AG04450 (cell line): ENCODE measurements at places on chromosomes 5 and 9.
A peak's percentile ranks its signal among the peaks of the same experiment; 100 is the strongest.

- no peak for DNase-seq
These were observed 122.4 kb downstream of the SNCAIP start for GRCh38 chr5:122434205-122434970.

GRCh38 chr9:83536332-83536731 is 1.9 kb downstream of the FRMD3 start:
- DNase-seq = no peak

DNA sequence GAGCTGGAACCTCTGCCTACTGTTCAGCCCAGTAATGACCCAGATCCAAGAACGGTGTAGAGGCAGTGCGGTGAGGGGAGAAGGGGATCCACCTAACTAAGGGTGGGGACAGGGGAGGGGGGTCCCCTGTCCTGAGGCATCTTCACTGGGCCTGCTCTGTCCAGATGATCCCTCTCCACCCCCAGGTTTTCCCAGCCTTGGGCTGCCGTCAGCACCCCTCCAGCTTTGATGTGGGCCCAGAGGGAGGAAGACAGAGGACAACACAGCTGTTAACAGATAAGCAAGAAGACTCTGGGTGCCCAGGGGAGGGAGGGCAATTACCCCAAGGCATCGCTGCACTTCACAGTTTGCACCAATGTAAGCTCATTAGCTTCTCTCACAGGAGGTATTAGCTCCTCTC is 19.3 kb downstream of the BICD2 start:
- DNase-seq = no peak

DNA sequence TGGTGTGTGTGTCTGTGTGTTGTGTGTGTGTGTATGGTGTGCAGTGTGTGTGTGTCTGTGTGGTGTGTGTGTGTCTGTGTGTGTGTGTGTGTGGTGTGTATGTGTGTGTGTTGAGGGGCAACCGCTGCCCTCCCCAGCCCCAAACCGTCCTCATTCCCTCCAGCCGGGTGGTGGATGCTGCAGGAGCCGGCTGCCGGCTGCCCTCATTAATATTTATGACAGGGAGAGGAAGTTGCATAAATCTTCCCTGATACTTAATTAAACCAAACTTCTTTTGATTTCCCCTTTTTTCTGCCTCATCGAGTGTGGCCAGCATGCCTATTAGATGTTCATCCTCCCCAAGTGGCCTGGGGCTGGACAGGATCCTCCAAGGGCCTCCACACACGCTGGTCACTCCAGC is 121.4 kb upstream of the MVB12B start:
- DNase-seq = no peak

DNA sequence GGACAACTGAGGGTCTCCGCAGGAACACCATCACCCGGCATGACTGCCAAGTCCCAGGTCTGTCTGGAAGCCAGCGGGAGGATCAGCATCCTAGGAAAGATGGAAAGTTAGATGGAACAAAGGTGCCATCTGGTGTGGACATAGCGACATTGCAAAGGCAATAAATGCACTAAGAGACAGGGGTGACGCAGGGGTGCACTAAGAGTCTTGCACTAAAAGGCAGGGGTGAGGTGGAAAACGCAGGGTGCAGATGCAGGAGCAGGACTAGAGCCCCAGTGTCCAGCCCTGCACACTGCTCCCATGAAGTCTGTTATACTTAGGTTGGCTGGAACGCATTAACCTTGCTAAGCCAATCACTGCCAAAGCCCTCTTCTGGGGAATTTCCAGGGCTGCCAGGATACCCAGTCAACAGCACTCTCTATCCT is 15.5 kb downstream of the ATOX1 start:
- peak; percentile 41 for DNase-seq

DNA sequence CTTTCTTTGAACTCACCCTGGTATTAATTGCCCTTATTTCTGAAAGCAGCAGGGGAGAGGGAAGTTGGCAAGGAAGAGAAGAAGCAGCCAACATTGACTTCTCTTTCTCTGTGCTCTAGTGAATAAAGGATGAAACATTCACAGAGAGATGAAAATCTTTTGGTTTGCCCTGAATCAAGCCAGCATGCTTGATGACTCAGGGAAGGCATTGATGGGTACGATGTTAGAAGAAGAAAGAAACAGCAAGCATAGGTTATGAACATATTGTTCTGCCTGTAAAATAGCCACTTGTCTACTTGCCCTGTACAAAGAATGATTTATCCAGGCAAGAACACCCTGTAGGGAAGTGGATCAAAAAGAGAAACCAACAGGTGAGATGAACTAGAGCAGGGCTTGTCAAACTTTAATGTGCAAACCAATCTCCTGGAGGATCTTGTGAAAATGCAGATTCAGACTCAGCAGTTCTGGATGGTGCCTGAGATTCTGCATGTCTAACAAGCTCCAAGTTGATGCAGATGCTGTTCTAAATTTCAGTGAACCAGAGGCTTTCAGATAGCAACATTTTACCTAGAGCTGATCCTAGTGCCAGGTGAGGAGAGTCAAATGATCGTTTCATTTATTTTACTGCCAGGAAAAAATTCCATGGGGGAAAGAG is 586.6 kb upstream of the TLE4 start:
- DNase-seq = peak; percentile 1

- DNase-seq = no peak
These were observed 23.4 kb downstream of the CETN3 start for GRCh38 chr5:90386099-90386710.

DNA sequence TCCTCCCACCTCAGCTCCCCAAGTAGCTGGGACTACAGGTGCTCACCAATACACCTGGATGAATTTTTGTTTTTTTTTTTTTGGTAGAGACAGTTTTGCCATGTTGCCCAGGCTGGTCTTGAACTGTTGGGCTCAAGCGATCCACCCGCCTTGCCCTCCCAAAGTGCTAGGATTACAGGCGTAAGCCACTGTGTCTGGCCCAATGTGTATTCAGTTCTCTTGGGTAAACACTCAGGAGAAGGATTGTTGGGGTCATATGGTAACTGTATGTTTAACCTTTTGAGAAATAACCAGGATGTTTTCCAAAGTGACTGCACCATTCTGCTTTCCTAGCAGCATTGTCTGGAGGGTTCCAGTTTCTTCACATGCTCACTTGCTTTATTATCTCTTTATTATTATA is 67.4 kb downstream of the TNPO1 start:
- no peak for DNase-seq

DNA sequence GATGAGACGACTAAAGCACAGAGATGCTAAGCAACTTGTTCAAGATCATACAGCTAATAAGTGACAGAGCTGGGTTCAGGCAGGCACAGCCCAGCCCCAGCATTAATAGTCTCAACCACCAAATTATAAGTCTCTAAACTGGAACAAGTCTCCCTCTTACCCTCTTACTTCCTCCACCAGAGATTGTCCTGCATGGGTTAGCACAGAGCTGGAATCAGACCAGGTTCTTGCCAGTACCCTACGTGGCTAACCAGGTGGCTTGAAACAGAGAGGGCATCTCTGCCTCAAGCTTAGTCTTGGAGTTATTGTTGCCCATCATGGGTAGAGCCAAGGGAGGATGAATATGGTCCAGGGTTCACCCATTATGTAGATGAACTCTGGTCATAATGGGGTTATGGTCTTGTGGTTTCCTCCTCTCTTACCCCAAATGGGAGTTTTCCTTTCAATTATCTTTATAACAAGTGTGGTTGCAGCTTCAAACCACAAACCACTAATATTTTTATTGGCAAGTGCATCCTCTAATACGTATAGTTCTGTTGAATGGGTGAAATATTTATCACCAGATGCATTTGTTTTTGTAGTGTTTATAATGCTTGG is 8.3 kb upstream of the XPA start:
- DNase-seq = no peak

GRCh38 chr5:131899686-131900085 is 45.8 kb downstream of the MEIKIN start:
- DNase-seq = no peak

GRCh38 chr5:7852542-7852941 is 1.6 kb upstream of the CFAP90 start:
- no peak for DNase-seq

DNA sequence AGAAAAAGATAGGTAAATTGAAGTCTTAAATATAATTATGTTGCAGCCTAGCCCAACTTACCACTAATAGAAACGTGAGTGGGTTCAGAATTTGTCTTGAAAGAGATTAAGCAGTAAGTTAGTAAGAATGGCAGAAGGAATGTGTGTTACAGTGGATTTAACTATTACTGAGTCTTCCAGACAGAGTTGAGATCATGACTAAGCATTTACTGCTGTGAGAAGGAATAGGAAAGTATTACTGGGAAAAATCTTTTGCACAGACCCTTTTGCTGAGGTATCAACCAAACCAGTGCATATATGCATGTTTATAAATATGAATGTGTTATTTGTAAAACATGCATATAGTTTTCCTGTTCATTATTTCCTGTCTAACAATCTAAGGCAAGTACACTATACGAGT is 112.8 kb upstream of the EFNA5 start:
- DNase-seq = no peak

GRCh38 chr9:18847576-18848275 is 185.3 kb downstream of the SAXO1 start:
- no peak for DNase-seq

DNA sequence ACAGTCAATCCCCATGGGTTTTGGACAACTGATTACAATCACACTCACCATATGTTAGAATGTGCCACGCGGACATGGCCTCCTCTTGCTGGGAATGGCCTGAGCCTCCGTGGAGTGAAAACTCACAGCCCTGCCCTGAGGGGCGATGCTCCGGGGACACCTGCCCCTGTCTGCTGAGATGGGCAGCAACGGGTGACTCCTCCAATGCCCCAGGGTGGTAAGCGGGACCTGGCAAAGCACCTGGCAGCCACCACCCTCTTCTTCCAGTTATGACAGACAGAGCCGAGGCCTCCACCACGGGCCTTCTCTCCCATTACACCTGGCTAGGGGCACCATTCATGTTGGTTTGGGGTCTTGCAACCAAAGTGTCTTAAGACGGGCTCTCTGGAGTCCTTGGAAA is 94.9 kb upstream of the COL5A1 start:
- DNase-seq = no peak

GRCh38 chr5:157602505-157602904 is 26.9 kb upstream of the ADAM19 start:
- DNase-seq = no peak

GRCh38 chr9:38687389-38687842 is 32.5 kb downstream of the FAM240B start:
- DNase-seq = no peak

GRCh38 chr5:143824851-143825720 is 13.1 kb downstream of the HMHB1 start:
- DNase-seq = peak; percentile 45

DNA sequence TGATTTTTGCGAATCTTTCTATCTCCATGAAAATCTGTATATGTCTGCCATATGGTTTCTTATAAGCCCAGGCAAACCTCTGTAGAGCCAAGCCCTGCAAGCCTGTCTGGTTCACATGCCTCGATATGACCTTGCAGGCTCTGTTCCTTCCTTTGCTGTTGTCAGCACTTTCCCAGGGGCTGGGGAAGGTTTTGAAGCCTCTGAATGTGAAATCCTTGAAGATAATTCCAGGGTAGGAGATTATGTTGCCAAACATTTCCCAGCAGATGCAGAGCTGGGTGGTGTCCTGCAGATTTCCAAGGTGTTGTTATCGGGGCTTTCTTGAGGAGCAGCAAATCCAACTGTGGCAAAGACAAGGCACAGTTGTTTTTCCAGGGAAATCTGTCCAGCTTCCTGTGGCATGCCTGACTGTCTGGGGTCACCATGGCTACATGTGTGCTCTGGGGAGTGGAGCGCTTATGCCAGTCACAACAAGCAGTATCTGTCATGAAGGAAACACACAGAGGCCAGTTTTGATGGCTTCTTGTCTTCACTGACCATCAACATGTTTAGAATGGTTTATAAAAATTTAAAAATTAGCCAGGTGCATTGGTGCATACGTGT is 60.7 kb upstream of the RPS23 start:
- DNase-seq = no peak

DNA sequence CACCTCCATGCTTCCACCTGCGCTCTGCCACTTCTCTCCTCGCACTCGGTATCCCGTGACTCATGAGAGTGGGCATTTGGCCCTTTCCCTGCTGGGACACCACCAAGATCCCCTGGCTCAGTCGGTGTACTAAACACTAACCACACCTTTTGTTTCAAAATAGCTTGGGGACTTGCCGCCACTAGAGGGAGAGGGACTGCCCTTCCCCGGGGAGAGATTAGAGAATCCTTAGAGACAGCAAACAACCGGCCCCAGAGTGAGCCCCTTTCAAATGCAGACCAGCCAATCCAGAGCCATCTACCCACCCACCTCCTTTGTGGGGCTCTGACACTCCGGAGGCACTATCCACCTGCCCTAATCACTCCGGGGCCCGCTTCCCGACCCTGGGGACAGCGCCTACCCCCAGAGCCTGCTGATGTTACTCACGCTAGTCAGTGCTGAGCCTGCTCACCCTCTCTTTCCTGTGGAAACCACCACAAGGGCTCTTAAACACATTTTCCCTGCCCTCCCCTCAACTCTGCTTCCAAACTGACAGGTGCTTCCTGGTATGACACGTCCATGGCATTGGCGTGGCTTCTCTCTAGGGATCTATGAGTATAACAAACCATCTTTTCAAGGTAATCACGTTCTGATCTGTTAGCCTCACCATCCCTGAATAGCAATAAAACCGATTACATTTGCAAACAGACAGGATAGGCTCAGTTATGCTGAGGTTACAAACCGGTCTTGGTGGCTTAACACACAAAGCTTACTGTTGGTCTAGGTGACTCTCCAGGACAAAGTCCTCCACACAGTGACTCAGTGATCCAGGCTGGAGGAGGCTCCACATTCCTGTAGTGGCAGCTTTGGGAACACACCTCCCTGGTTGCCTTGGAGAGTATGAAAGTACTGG is 180.1 kb upstream of the MVB12B start:
- DNase-seq = no peak

GRCh38 chr5:15286650-15287049 is 213.3 kb upstream of the FBXL7 start:
- DNase-seq = no peak

GRCh38 chr9:35899021-35899420 is 7.0 kb upstream of the HRCT1 start:
- no peak for DNase-seq

GRCh38 chr5:134540747-134541733 is 15.6 kb downstream of the JADE2 start:
- DNase-seq = no peak

GRCh38 chr5:91011029-91011428 is 372.1 kb downstream of the ARRDC3 start:
- no peak for DNase-seq

- no peak for DNase-seq
These were observed 43.5 kb upstream of the STXBP1 start for GRCh38 chr9:127568618-127568970.

GRCh38 chr5:91151947-91152346 is 231.2 kb downstream of the ARRDC3 start:
- peak; percentile 76 for DNase-seq

- no peak for DNase-seq
These were observed 16.2 kb upstream of the IL3 start for GRCh38 chr5:132044207-132044606.

GRCh38 chr5:123454259-123454911 is 31.2 kb upstream of the CEP120 start:
- no peak for DNase-seq

- no peak for DNase-seq
These were observed at the start of gene MGAT4B for GRCh38 chr5:179806250-179807048. TSS of gene MGAT4B (minus strand) at chr5:179806866. CDS start at chr5:179806583, 283 bp downstream.

GRCh38 chr5:124352312-124352711 is 394.1 kb downstream of the ZNF608 start:
- DNase-seq = no peak
